Dermis microvascular lymphatic vessel endothelial cell (primary cell): ENCODE measurements at places on chromosomes 2 and 18. TPM values are rescaled to one million over a fixed set of nuclear protein-coding genes. Genes with fewer than 3 reads are reported as not detected.

IGFBP5 gene
- total RNA-seq = 0.25 and 0.64 TPM in 2 replicates

LINC00305 gene
- not detected in 2 replicates for total RNA-seq

SERPINB3 gene
- not detected in 2 replicates for total RNA-seq

MAP3K19 gene
- total RNA-seq = not detected in 2 replicates

RAB6C gene
- under 0.01 TPM in 1 of 2 replicates, not detected in the other for total RNA-seq

REG3A gene
- not detected in 2 replicates for total RNA-seq

DSC2 gene
- under 0.01 and 0.13 TPM in 2 replicates for total RNA-seq

UGT1A8 gene
- not detected in 2 replicates for total RNA-seq
